Substantia nigra (tissue), 51 donors: ENCODE measurements at places on chromosomes 16 and 17.

- DNase-seq = no peak
Measured at GRCh38 chr16:57574646-57575467, 32.4 kb downstream of the ADGRG5 start.

DNA sequence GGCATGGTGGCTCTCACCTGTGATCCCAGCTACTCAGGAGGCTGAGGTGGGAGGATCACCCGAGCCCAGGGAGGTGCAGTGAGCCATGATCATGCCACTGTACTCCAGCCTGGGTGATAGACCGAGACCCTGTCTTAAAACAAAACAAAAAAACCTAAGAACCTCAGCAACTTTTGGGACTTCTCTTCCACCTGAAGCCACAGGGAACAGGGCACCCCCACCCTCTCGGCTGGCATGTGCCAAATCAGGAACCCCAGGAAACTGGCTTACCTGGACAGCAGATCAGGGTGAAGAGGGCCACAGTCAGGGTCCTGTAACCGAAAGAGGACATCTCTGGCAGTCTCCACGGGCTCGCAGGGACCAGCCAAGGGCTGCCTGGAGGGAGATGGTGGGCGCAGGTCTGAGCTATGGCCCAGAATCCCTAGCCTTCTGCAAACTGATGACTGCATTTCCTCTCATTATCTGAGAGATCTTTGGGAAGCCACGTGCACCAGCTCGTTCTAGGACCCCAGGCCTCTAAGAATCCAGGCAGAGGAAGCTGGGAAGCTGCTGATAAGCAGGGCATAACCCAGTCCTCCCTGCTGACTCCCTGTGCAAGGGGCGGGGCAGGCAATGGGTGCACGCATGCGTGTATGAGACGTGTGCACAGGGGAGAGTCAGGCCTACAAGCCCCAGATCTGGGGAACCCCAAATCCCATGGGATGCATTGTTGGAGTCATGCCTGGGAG lies 8.4 kb downstream of the PRR29 start:
- no peak for DNase-seq

DNA sequence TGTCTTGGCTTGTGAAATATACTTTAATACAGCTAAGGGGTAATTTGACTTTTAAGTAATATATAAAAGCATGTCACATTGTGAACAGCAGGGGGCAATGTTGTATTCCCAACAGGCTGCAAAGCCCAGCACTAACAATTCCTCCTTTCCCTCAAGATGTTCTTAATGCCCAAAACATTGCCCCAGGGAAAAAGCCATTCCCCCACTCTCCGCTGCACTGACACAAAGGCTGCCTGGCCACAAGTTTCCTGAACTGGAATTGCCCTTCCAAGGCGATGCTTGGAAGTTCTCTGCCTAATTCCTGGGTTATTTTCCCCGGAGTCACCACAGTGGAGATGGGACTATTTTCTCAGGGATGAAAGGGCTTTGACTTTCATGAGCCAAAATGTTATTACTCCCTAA lies 27.2 kb downstream of the CLEC16A start:
- DNase-seq = no peak

DNA sequence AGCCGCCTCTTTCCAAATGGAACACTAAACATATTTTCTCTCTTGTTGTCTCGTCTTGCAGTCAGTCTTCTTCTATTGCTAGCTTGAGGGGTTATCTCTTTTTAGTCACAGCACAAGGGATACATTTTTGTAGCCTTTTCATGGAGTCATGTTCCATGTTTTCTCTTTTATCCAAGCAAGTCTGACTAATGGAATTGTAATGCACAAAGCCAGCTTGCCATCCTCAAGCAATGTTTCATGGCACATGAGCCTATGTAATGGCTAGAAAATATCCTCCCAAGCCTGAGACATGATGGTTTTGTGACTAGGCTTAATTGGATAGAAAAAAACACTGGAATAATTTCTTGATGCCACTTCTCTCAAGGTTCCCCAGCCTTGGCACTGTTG lies 414.6 kb upstream of the GOT2 start:
- DNase-seq = no peak

DNA sequence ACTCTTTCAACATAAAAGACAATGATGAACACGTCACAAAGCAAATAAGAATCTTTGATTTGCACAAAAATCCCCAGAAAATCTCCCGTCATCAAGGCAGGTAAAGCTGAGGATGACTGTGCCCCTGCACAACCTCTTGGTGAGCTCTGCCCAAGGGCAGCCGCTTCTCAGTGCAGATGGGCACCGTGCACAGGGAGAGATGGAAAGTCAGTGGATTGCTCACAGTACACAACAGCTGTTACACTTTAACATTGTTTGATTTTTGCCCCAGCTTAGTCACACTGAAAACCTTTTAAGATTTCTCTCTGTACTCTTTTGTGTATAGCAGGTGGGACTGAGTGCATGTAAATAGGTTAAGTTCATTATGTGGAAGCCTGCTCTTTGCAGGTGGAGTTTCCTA lies 104.2 kb downstream of the CDK5R1 start:
- DNase-seq = no peak

GRCh38 chr17:12316021-12316420 lies 295.3 kb downstream of the MAP2K4 start:
- no peak for DNase-seq
